Amniotic stem cell (primary cell): ENCODE measurements at places on chromosomes 11 and 22.

- DNase-seq: no peak
Measured at GRCh38 chr11:126743628-126744027, 256.9 kb downstream of the KIRREL3 start.

- DNase-seq: no peak
Measured at GRCh38 chr22:24848559-24849168, 42.7 kb downstream of the SGSM1 start.

- DNase-seq: no peak
Measured at GRCh38 chr11:121372028-121372427, 79.5 kb downstream of the SC5D start.

DNA sequence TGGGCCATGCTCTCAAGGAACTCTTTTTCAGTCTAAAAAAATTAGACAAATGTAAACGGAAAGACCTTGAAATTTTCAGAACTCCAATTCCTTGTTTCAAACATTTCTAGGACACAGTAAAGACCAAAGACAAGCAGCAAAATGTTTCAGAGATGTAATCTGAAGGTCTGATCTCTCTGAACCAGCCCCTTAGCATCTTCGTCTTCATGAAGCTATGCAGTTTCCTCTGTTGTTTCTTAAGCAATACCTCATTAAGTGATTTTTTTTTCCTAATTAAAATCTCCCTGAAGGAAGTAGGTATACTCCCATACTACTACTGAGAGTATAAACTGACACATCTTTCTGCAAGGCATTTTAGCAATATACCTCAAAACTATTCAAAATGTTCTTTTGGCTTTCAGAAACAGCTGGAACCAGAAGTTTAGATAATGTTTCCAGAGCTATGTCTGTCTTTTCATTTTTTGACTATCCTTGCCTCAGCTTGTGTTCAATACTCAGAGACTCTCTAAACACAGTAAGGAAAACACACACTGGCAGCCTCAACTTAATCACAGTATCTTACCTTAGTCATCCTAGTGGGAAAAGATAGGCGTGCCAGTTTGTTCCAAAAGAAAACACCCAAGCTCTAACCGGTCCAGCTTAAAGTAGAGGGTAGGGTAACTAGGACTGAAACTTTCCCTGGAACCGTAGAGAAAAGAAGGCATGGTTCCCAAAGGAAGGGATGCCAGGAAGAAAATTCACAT lies 25.1 kb downstream of the SBF2 start:
- DNase-seq: no peak

DNA sequence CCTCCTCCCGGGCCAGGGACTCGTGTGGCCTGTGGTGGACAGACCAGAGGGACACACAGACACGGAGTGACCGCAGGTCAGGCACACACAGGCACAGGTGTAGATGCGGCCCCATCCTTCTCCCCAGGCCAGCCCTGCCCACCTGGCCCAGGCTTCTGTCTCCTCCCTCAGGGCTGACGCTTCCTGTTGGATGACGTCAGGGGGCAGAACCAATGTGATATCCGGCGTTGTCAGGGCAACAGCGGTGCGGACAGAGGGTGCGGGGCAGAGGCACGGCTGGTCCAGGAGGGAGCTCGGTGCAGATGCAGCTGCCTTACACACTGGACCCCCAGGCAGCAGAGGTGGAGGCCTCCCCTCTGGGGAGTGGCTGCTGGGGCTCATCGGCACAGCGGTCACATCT lies 2.9 kb upstream of the TUBGCP6 start:
- DNase-seq: no peak

DNA sequence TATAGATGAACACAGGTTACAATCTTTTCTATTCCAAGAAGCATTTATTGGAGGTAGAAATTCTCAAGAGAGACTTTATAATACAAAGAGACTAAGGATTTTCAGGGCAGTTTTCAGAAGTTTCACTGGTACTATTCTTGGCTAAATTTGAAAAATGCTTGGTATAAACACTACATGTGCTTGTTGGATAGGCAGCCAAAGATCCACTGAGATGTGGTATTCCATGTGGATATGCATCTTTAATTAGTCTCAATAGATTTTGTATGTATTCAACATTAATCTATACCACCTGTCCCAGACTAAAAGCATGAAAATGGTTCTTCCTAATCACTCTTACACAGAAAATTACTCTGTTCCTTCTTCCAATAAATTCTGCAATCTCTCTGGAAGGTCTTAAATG lies 232.6 kb downstream of the CADM1 start:
- no peak for DNase-seq

- no peak for DNase-seq
Measured at GRCh38 chr11:62854013-62854824, 14.8 kb upstream of the WDR74 start.

- no peak for DNase-seq
Measured at GRCh38 chr22:47322854-47323253, 560.4 kb downstream of the TBC1D22A start.

- no peak for DNase-seq
Measured at GRCh38 chr11:122453586-122453985, 201.9 kb upstream of the UBASH3B start.

GRCh38 chr22:44890416-44891292 lies 119.2 kb downstream of the PHF21B start:
- no peak for DNase-seq

GRCh38 chr11:10385696-10386095 lies 69.4 kb upstream of the AMPD3 start:
- DNase-seq: no peak

DNA sequence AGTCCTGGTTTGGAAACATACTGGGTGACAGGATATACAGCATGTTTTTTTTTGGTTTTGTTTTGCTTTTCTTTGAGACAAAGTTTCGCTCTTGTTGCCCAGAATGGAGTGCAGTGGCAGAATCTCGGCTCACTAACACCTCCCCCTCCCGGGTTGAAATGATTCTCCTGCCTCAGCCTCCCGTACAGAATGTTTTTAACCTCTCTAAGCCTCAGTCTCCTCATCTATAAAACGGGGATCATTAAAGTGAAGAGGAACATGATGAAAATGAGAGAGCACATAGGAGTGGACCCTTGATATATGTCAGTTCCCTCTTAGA lies 28.1 kb upstream of the SCARF2 start:
- no peak for DNase-seq

DNA sequence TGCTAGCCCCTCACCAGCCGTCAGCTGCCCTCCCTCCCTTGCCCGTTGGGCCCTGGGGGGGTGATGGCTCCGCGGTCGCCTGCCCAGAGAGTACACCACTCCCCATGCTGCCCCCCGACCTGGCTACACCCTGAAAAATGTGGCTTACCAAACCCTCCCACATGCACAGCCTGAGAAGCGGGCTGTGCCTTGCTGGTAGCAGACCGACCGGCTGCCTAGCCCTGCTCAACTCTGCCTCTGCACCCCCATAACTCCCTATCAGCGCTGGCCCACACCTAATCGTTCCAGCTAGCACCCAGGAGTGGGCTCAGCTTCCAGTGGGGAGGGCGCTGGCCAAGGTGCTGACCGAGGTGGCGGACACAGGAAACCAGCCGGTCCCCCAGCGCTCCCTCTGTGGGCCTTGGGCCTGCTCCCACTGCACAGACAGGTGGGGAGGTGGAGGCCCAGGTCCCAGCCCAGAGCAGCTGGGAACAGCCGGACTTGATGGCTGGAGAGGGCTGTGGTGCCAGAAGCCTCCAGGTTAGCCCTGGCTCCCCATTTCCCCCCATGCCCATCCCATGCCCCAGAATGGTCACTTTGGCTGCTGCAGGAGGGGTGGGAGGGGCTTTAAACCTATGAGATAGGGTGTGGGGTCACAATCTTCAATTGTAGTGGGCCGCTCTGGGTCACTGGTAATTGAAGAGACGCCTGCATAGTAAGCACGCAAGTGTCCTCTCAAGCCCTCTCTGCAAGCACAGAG lies 32.1 kb upstream of the PRODH start:
- no peak for DNase-seq

- DNase-seq: peak; percentile 71
Measured at GRCh38 chr11:126318574-126319373, 14.9 kb downstream of the DCPS start.

- no peak for DNase-seq
Measured at GRCh38 chr11:65857500-65857852, 504 bp downstream of the CFL1 start.

GRCh38 chr22:41899992-41900651 lies 14.8 kb downstream of the SHISA8 start:
- no peak for DNase-seq

DNA sequence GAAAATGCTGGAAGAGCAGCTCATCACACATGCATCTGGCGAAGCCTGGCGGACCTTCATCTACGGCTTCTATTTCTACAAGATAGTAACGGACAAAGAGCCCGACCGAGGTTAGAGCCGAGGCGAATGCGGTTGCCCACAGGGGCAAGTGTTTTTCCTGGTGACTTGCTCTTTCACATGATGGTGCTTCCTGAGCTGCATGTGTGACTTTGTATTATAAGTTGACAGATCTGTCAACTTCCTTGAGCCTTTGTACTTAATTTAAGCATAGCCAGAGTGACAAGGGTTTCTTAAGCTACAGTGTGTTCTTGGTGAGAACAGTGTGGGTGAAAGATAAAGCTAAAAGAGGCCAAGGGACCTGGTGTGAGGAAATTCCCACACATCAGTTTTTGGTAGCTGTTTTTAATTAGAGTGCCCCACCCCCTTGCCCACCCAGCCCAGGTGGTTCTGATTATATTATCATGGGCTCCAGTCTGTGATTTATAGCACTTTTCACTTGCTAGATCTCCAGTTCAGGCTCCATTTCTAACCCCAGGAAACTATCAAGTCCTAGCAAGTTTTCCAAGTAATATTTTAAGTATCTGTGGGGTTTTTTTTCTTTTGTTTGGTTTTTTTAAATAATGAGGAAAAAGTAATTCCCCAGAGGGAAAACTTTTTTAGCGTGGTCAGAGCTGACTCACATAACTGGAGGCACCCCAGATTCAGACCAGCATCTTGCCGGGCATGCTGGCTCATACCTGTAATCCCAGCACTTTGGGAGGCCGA lies 68.0 kb upstream of the YWHAH start:
- DNase-seq: no peak

DNA sequence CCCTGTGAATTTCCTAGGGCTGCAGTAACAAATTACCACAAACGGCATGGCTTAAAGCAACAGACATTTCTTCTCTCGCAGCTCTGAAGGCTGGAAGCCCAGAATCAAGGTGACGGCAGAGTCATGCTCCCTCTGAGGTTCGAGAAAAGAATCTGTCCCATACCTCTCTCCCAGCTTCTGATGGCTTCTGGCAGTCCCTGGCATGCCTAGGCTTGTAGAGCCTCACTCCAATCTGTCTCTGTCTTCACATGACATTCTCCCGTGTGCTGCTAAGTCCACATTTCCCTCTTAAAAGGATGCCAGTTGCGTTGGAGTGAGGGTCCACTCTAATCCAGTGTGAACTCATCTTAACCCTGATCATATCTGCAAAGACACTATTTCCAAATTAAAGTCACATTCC lies 116.2 kb downstream of the NECTIN1 start:
- DNase-seq: no peak

- DNase-seq: no peak
Measured at GRCh38 chr11:69183613-69184012, 27.9 kb downstream of the SMIM38 start.

DNA sequence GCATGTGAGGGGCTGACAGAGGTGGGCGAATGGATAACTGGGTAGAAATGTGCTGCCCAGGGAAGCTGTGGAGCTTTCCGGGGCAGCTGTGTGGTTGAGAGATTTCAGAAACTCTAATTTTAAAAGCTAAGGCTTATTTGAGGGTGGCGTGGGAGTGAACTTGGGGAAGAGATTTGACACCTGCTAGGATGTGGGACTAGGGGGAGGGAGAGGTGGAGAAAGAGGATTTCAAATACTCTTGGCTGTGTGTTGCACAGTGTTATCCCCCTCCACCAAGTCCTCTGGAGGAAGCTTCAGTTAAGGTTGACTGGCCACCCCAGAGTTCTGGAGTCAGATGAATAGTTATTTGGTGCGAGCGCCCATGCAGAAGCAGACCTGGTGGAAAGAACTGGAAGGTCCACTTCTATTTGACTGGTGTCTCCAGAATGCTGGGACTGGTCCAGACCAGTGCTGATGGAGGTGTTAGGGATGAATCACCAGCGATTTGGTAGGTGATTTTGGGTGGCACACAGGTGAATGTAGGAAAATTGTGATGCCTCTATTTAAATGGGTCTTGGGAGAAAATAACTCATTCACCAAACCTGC lies 72.8 kb upstream of the ALX4 start:
- DNase-seq: no peak

GRCh38 chr11:10857459-10857708 lies 469 bp downstream of the ZBED5 start:
- no peak for DNase-seq

DNA sequence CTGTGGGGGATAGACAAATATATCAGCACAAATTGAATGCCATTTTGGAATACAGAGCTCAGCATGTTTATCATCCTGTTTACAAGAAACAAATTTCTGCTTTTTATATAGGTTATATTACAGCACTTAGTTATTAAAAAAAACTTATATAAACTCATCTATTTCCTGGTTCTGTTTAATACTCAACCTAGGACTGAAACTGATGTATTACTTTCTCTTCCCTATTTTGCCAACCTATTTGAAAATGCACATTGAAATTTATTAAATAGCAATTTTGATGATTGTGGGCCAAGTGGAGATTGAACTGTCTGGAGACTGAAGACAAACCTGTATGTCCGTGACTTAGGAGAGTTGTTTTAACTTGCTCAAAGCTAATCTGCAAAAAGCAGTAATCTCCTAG lies 288.3 kb upstream of the ANO3 start:
- no peak for DNase-seq

GRCh38 chr11:131025020-131025419 lies 108.7 kb upstream of the SNX19 start:
- peak; percentile 29 for DNase-seq

DNA sequence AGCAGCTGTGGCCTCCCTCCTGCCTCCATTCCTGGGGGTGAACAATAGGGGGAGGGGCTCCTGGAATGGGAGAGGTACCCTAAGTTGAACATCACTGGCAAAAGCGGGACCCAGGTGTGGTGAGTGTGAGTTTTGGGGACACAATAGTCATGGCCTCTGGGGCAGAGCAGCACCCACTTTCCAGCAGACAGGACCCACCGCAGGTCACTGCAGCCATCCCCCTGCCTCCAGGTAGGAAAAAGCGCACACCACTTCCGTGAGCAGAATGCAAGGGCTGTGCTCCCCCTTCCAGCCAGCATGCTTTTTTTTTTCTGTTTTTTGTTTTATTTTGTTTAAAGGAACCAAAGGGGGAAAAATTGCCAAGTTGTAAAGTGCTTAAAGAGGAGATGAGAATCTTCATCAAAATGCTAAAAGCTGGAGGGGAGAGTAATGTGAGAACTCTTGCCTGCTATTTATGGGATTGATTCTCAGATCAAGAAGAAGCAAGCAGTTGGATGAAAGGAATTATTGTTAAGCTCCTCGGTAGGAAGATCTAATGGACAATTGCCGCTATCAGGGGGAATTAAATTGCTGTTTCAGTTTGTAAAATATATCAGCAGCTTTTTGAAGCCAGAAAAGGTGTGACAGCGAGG lies 152.9 kb downstream of the FEZ1 start:
- DNase-seq: no peak

DNA sequence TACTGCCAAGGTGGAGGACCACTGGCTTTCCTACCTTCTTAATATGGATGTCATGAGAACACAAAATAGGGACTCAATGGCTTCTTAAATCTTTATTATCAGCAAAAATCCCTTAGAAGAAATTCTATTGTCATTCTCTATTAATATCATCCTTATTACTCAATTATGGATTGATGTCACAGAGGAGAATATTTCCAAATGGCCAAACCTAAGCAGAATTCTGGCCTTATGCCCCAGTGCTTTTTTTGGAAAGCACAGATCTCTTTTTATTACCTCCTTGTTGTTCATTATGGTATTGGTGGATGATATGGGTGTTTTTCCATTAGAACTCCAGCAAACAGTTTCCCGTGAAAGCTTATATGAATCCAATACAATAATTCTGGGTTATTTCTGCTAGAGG lies 9.9 kb downstream of the CRTAM start:
- DNase-seq: no peak
